ENCODE measurements at places on chromosomes 1 and 21.

GRCh38 chr1:217105437-217105836 lies 382.2 kb upstream of the ESRRG start:
- no peak for DNase-seq

- DNase-seq = no peak
Measured at GRCh38 chr1:217149791-217150190, 426.6 kb upstream of the ESRRG start.

GRCh38 chr1:21764615-21765423 lies 18.1 kb downstream of the USP48 start:
- DNase-seq = peak; percentile 31

DNA sequence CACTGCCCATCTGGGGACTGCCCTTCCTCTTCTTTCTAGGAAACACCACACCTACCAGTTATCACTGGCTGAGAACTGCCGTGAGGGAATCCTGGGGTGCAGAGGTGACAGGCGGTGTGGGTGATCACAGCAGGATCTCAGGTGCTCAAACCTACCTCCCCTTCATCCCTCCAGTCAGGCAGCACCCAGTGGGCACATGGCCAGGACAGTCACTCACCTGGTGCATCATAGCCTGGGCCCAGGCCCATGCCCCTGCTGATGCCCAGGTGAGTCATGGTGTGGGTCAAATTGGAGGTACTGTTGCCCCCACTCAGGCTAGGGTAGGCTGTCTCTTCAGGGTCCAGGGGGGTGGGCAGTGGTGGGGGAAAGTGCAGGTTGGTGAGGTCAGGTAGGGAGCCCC lies 5.3 kb upstream of the DENND4B start:
- no peak for DNase-seq

DNA sequence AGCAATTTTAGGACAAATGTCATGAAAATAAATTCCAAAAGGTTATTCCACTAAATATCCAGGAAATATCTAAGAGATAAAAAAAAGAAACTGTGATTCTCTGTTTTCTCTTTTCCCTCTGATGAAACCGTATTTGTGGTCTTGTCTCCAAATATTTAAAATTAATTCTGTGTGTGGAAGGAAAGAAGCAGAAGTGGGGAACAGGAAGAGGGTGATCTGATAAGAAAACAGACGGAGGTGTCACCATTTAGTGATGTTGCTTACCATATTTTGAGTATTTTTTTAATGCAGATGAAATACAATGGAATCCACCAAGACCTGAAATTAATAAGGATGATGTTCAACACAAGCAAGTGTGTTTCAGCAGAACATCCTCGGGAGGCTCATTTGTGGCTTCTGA lies 29.6 kb downstream of the CLCA1 start:
- no peak for DNase-seq

- DNase-seq = no peak
Measured at GRCh38 chr1:39995973-39996393, 41.0 kb downstream of the MFSD2A start.

- DNase-seq = peak; percentile 25
Measured at GRCh38 chr1:223712850-223713474, 623 bp downstream of the CAPN2 start.

GRCh38 chr21:33198346-33199099 lies 31.2 kb upstream of the IFNAR2 start:
- no peak for DNase-seq

DNA sequence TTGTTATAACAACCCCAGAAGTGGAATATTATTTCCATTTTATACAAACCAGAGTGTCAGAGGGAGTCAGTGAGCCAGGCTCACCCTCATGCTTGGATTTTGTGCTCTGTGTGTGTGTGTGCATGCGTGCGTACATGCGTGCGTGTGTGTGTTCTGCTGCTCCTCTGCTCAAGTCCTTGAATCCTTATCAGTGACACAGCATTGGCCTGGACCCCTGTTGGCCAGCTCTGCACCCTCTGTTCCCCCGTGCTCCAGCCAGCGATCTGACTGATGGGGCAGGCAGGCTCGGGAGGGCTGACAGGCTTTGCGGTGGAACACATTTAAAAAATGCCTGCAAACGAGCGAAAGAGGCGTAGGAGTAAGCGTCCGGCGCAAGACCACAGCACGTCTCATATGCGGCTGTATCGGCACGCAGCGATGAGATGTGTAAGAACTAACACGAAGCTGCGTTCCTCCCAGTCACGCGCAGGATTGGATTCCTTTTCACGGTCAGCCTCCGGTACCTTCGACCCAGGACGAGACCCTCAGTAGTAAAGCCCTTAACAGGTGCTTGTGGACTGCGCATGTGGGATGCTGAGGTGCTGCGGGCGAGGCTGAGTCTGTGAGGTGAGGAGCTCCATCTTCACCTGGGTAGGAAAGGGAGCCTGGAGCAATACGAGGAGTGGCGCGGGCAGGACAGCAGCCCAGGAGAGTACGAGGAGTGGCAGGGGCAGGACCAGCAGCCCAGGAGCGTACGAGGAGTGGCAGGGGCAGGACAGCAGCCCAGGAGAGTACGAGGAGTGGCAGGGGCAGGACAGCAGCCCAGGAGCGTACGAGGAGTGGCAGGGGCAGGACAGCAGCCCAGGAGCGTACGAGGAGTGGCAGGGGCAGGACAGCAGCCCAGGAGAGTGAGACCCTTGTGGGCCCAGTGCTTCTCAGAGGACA lies 130.9 kb downstream of the GALNT2 start:
- DNase-seq = no peak

GRCh38 chr1:23370330-23370708 lies 683 bp upstream of the ZNF436 start:
- DNase-seq = no peak

DNA sequence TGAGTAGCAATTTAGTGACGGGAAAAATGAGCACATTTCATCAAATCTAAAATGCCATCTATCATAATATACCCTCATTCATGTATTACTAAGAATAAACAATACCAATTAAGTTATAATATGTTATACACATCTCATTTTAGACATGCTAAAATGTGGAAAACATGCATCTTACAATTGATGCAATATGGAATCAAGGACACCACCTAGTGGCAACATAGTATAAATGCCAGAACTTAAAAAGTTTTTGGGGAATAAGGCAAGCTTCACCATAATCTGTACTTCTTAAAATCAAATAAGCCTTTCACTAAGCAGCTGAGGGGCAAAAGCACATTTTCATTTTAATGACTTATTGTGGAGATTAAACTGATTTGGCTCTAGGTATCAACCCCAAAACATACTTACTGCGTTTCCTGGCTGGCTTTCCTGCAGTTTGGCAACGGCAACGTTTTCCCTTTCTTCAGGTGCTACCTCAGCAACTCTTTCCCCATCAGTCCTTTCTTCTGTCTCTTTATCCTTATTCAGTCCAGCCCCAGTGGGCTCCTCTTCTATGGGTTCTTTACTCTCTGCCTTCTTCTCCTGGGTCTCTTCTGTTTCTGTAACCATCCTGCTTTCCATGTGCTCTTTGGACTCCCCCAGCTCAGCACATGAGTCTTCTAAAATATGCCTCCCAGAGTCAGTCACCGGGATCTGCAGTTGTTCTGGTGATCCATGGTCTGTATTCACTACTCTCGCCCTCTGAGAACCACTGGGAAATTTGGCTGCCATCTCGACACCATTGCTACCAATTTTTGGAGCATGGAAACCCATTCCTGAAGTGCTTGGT lies 11.4 kb downstream of the SDE2 start:
- DNase-seq = no peak

DNA sequence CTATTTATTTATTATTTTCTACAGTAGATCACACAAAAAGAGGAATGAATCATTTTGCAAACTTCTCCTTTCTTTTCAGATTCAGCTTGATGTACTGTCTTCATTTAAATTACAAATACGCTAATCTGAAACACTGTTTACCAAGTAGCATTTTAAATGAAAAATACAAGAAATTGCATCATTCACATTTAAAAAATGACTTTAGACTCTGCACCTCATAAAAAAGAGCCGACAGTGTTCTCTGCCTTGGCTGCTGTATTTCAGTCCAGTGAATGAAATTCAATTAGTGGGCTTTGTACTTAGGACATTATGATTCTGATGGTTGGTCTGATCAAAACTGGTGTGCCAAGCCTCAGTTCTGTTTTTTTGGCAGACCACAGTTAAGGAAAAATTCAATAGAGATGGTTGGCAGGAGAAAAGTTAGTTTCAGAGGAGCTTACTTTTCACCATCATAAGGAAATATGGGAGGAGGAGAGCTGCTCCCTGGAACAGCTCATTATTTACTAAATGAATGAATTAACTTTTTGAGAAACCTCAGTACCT lies 222.4 kb upstream of the ESRRG start:
- DNase-seq = no peak

DNA sequence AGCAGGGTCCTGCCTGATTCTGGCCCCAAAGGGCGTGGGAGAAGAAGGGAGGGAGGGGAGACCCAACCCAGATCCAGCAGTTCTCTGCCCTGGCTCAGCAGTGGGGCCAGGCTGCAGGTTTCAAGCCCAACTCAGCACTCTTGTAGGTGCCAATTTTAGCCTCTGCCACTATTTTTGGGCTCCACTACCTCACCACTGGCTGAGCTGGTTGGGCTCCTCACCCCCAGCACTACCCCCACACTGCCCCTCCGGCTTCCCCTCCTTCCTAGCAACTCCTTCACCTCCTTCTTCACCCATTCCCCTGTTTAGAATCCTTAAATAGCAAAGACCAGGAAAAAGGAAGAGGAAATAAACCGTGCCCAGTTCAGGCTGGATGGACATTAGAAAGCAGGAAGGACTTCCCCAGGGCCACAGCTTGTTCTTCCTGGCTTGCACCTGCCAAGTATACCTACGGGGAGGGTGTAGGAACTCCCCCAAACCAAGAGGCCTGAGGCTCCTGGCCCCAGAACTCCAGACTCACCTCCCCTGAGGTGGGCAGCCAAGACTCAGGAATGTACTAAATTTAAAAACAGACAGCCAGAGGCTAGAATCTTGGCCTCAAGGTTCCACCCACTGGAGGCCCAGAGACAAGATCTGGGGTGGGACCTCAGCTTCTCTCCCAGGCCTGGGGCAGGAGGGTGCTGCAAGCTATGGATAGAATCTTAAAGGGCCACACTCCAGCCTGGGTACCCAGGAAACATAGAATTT lies 1.4 kb upstream of the ARHGEF2 start:
- peak; percentile 6 for DNase-seq

DNA sequence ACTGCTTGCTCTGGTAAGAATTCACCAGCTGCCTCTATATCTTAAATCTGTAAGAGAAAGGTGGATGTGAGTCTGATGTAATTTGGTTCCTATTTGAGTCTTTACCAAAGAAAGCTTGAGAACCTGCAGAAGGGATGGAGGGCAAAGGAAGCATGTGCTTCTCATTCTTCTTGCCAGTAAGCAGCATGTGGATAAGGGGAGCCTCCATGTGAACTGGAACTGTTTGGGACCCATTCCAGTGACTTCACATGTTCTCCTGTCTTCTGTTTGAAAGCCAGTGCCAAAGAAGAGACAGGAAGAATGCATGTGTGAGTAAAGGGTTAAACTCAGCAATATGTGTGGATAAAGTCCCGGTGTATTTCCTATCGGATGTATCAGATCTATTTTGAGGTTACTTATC lies 119.6 kb upstream of the ADGRL2 start:
- no peak for DNase-seq

- DNase-seq = peak; percentile 23
Measured at GRCh38 chr1:54716299-54717047, 812 bp downstream of the TTC4 start.

GRCh38 chr1:21255943-21256320 lies 34.3 kb downstream of the ECE1 start:
- no peak for DNase-seq

DNA sequence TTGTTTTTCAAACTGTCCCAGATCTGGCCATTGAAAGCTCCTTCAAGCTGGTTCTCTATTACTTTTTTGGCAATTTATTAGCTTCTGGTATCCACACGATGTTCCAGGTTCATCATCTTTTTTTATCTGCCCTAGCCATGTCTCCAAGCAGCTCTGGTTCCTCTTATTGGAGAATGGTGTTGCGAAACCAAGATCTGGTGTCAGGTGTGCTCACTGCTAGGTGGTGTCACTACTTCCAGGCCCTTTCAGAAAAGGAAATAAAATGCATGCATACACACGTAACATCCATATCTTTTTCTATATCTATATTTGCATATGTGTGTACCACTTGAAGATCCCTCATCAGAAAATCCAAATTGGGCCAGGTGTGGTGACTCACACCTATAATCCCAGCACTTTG lies 53.3 kb downstream of the GATAD2B start:
- DNase-seq = no peak

- DNase-seq = no peak
Measured at GRCh38 chr1:61636376-61636775, 88.6 kb downstream of the TM2D1 start.
